Smooth muscle cell of bladder (primary cell): ENCODE measurements at places on chromosomes 16 and 17. TPM values are rescaled to one million over a fixed set of nuclear protein-coding genes. Genes with fewer than 3 reads are reported as not detected.

The FLII gene
- 316 and 351 TPM in 2 replicates for total RNA-seq

The KCNH6 gene
- not detected in 2 replicates for total RNA-seq

The PPY gene
- total RNA-seq: not detected in 2 replicates

The CCDC78 gene
- total RNA-seq: 1.1 and 1.7 TPM in 2 replicates

The EVI2A gene
- 1.00 and 3.6 TPM in 2 replicates for total RNA-seq

The CCL7 gene
- total RNA-seq: 1.0 and 3.4 TPM in 2 replicates

The RAC3 gene
- 5.7 and 10.6 TPM in 2 replicates for total RNA-seq

The TBC1D28 gene
- total RNA-seq: not detected in 2 replicates

The TEKT3 gene
- total RNA-seq: 0.14 and 0.37 TPM in 2 replicates

The RND2 gene
- 0.92 and 1.00 TPM in 2 replicates for total RNA-seq

The CBFA2T3 gene
- not detected in 2 replicates for total RNA-seq

The KRT32 gene
- under 0.01 TPM in 1 of 2 replicates, not detected in the other for total RNA-seq

The CACNG1 gene
- not detected in 2 replicates for total RNA-seq

The CBX8 gene
- total RNA-seq: 3.4 and 6.7 TPM in 2 replicates

The CORO7 gene
- total RNA-seq: 10.9 and 11.7 TPM in 2 replicates
